ENCODE measurements at places on chromosomes 4 and X. TPM values are rescaled to one million over a fixed set of nuclear protein-coding genes. Genes with fewer than 3 reads are reported as not detected.
A peak's percentile ranks its signal among the peaks of the same experiment; 100 is the strongest.

- peak; percentile 76 for DNase-seq
These were observed 9.1 kb upstream of the MAN2B2 start for GRCh38 chr4:6565691-6566390.

- no peak for DNase-seq
These were observed 40.4 kb downstream of the MCUB start for GRCh38 chr4:109600431-109600830.

DNA sequence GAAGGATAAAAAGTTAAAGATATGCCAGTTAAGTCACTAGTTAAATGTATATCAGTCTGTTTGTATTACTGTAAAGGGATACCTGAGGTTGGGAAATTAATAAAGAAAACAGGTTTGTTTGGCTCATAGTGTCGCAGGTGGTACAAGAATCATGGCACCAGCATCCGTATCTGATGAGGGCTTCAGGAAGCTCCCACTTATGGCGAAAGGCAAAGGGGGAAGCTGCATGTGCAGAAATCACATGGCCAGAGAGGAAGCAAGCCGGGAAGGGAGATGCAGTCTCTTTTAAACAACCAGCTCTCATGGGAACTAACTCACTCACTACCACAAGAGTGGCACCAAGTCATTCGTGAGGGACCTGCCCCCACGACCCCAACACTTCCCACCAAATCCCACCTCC, 91.9 kb upstream of the SH3RF1 start:
- DNase-seq, result no peak

DNA sequence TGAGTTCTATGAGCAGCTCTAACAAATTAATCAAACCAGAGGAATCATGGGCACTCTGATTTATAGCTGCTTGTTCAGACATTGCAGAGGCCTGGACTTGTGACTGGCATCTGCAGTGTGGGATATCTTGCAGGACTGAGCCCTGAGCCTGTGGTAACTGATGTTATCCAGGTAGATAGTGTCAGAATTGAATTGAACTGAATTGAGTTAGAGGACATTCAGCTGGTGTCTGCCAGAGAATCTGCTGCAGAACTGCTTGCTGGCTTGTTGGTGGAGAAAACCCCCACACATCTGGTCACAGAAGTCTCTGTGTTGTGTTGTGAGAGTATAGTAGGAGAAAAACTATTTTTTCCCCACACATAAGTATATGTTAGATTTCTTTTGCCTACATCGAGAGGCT, 42.2 kb downstream of the SMIM20 start:
- DNase-seq, result no peak

The POLR2B gene
- 92.4 TPM for total RNA-seq

- no peak for DNase-seq
These were observed 267.1 kb downstream of the PAPSS1 start for GRCh38 chr4:107452717-107453630.

DNA sequence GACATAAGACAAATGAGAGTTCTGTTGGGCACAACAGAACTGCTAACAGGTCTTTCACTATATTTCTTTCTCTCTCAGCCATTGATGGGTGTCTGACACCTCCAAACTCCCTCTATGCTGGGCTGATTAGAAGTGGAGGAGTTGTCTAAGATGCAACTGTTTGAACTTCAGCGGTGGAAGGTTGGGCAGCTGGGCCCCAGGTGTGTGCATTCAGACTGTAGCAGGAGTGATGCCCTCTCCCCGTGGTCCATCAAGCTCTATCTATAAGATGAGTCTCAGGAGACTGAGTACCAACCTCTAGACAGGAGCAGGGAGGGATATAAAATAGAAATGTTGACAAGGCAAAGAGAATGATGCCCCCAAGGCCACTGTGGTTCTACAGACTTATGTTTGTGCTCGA, 28.2 kb upstream of the CHRNA9 start:
- no peak for DNase-seq

GRCh38 chr4:111676533-111676932, 468.7 kb upstream of the FAM241A start:
- no peak for DNase-seq

DNA sequence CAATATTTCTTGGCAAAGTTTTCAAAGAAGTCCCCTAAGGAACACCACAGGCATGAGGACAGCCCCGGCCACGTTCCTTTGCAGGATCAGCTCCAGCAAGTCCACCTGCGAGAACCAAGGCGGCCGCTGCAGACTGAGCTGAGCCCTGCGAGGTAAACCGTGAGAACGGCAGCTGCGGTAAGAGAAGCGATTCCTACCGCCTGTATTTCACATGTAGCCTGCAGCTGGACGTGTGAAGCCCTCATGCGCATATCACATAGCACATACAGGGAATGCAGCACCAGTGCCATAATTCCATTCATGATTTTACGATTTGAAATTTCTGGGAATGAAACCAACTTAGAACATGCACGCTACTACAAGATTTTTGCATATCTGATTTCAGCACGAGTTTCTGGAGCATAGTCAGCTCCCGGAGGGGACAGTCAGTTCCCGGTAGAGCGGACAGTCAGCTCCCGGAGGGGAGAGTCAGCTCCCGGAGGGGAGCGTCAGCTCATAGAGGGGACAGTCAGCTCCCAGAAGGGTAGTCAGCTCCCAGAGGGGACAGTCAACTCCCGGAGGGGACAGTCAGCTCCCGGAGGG, 41.7 kb downstream of the FGFRL1 start:
- DNase-seq, result peak; percentile 66

The PKD2 gene
- 22.9 TPM for total RNA-seq

DNA sequence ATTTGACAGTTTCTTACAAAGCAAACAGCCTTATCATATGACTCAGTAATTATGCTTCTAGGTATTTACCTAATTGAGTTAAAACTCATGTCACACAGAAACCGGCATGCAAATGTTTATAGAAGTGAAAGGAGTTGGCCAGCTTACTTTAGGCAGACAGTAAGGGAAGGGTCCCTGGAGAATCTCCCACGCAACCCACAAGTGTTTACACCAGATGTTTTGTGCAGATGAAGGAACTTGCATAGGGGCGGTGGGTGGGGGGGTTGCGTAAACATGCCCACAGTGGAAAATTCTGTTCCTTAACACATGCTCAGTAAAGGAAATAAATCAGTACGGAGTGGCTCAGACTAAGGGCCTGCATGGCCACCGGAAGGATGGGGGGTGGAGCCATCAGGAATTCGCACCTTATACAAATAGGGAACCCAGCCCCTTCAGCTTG, 330.5 kb upstream of the AADAT start:
- no peak for DNase-seq

GRCh38 chrX:112830540-112830939, 10.1 kb downstream of the AMOT start:
- no peak for DNase-seq

The HSFX3 gene
- not detected for total RNA-seq

DNA sequence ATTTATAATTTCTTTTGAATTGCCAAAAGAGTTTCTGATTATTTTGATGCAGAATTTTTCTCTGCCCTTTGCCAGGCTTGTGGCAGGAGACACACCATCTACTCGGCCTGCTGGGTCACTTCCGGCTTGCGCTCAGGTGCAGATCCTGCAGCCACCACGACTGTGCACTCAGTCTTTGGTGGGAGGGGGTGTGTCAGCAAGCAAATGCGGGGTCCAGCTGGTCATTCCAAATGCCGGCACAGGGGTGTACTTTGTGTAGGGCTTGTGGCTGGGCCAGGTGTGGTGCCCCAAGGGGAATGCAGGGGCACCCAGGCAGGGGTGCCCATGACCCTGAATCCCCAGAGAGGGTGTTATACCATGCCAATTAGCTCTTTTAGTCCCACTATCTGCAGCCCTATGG, 673.0 kb downstream of the TLL1 start:
- DNase-seq, result no peak

GRCh38 chrX:107646735-107647134, 18.4 kb downstream of the PRPS1 start:
- no peak for DNase-seq

The NAT8L gene
- not detected for total RNA-seq

The MAGEC3 gene
- not detected for total RNA-seq

The AIFM1 gene
- total RNA-seq, result 35.7 TPM

DNA sequence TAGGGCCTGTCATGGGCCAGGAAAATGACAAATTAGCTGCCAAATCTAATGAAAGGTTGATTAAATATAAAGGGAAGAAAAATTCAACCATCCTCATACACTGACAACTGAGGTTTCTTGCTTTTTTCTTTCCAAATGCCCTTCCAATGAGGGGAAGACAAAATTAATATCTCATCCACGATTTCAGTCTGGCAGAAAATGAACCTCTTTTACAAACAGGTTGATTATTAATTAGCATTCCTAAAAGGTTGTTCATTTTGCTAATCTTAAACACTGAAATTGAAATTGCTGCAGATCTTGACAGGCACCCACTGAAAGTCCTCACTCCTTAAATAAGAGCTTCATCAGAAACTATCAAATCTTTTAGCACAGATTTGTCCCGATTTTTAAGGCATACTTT, 45.5 kb downstream of the NPFFR2 start:
- no peak for DNase-seq

GRCh38 chrX:46433892-46434291, 111.3 kb downstream of the ZNF674 start:
- DNase-seq, result no peak

Data from foreskin keratinocyte (primary cell).